ENCODE measurements at places on chromosomes 5 and 9.
A peak's percentile ranks its signal among the peaks of the same experiment; 100 is the strongest.

DNA sequence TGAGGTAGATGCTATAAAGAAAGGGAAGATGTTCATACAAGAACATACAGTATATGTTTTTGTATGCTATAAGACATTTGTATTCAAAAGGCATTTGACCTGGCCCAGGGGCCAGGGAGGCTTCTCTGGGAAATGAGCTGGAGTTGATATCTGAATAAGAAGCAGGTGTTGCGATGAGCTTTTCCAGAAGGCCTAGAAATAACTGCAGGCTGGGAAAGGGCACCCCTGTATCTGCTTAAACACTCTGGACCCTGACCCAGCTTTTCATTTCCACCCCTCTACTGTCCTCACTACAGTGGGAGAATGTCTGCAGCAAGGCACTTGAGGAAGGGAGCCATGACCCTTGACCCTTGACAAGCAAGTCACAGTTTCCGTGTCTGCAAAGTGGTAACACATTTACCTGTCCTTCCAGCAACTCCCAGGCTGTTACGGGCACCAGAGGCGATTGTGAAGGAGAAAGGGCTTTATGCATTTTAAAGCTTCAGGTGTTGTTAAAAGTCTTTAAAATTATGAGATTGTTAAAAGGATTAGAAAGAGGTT is 88.2 kb upstream of the PANK3 start:
- peak; percentile 9 for DNase-seq

DNA sequence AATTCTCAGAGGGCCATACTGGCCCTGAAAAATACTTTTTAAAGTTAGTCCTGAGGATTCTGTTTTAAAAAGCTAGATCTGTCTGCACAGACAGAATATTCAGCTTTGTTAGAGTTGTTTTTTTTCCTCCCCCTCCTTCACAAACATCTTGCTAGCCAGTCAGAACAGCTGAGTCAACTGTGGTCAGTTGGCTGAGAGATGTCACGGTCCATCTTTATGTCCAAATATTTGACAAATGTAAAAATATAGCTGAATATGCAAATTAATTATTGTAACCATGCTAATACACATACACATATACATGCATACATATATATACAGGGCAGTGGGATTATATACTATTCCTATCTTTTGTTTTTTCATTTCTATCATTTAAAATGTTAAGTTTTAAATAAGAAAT is 33.9 kb downstream of the UNC13B start:
- DNase-seq = no peak

DNA sequence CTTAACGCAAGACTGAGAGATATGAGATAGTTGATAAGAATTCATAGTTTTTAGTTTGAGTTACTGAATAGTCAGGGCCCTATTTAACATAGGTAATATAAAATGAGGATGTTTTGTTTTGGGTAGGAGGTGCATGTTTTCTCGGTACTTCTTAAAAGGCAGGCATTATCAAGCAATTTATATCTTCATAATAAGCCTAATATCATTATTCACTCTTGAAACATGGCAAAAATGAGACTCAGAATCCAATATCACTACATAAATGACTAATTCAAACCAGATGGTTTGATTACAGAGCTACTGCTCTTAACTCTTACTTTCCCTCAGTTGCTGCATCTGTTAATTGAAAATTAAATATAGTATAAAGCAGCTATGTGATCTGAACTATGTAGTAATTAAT is 2038.7 kb downstream of the EFNA5 start:
- no peak for DNase-seq

GRCh38 chr5:99617335-99617734 is 688.5 kb upstream of the CHD1 start:
- no peak for DNase-seq

DNA sequence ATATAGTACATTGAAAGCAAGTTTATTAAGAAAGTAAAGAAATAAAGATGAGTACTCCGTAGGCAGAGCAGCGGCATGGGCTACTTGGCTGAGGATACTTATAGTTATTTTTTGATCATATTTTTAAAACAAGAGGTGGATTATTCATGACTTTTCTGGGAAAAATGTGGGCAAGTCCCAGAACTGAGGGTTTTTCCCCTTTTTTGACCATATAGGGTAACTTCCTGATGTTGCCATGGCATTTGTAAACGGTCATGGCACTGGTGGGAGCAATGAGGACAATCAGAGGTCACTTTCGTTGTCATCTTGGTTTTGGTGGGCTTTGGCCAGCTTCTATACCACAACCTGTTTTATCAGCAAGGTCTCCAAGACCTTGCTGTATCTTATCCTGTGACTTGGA is 5.2 kb upstream of the BASP1 start:
- DNase-seq = no peak

DNA sequence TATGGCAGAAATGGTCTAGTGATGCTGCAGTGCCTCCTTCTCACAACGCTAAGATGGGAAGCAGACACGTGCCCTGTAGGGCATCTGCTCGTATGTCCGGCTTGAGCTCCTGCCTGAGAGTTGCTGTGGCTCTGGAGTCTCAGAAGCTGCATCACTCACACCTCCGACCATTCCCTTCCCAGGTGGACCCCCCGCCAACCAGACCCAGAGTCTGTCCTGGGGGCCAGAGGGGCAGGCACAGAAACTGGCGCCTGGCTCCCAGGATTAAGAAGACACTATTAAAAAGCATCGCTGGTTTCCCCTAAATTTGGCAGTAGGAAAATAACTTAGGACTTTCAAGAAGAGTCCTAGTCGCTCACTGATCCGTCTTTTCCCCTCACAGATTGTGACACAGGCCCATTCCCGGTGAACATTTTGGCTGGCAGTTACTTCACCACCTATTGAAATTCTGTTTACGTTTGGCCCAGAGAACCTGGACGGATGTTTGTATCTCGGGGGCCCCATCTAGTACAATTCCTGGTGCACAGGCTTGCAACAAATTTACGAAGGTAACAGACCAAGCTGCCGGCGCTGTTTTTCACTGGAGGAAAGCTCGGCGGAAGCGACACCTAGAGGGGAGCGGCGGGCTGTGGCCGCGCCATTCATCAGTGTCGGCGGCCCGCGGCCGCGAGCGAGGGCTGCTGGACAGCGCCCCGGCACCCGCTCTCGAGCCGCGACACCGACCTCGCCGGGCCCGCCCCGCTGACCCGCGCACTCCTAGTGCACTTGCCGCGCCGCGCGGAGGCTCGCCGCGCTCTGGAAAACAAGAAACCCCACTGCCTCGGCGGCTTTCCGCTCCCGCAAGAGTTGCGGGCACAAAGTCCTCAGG is 1.6 kb downstream of the FSTL4 start:
- DNase-seq = peak; percentile 91

DNA sequence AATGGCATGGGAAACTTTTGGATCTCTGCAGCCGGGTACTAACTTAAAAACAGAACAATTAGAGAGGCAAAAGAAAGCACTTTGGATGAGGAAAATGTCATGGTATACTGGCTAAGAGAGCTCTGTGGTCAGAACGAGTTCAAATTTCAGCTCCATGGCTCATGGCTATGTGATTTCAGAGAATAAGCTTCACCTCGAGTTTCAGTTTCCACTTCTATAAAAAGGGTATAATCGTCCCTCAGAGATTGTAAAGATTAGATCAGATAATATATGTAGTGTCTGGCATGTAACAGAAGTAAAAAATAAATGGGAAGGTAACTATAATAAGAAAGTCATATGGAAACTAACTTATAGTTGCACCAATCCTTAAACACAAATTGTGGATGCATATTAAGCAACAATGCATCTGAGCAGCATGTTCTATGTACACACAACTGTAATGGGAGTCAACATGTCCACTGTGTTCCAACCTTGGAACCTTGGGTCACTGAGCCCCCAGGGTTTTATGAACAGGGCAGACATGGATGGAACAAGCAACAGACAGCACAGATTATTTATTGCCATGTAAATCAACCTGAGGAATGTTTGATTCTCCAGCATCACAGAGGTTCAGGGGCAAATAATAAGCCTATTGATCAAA is 145.4 kb downstream of the MAPKAP1 start:
- DNase-seq = no peak

GRCh38 chr9:136847826-136848392 is 1.3 kb upstream of the PHPT1 start:
- DNase-seq = peak; percentile 70

DNA sequence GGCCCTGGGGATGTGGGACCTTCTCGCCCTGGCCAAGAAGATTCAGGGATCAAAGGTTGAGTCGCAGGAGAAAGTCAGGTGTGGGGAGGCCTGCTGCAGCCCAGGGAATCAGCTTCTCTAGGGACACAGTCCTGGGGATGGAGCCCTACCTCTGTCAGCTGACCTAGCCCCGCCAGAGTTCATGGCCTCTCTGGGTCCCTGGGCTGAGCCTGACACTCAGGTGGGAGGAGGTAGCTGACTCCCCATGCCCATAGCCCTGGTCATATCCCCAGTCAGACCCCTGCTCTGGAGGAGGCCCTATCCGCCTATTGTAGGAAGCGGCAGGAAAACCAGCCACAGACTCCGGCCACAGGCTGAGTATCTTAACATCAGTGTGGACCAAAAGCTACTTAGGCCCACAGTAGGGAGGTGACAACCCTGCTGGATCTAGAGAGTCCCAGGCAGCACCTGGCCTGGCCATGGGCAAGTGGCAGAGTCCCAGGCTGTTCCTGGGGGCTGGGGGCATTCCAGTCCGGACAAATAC is 15.0 kb upstream of the MRNIP start:
- no peak for DNase-seq

DNA sequence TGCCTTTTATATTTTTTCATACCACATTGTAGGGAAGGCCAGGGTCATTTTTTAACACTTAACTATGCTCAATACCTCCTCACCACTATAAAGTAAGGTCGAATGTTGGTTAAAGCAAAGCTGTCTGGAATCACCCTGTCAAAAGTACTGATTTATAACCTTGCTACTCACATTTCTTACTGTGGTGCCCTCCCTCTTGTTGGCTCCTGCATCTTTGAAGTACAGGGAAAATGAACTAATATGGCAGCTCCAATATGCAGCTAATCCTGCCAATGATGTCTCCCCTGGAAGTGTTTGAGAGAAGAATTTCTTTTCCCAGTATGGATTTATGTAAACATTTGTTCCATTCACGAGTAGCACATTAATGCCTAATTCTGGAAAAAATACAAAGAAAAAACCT is 108.4 kb upstream of the RPS23 start:
- DNase-seq = peak; percentile 72

DNA sequence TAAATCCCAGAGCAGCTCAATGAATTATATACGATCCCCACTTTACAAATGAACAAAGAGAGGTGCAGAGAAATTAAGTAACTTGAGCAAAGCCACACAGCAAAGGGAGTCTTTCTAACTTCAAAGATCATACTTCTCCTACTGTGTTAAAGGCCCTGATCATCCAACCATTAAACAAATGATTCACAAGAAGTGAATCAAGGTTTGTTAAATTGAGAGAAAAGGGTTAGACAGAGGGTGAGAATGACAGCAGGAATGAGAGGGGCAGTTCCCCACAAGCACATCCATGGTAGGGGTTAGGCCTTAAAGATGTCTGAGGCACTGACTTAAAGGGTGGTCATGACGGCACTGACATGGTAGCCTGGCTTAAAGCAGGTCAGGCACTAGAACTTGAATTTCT is 10.7 kb downstream of the IDNK start:
- no peak for DNase-seq

GRCh38 chr9:129556491-129557191 is 64.3 kb downstream of the C9orf50 start:
- no peak for DNase-seq

- DNase-seq = no peak
These were observed 301.4 kb downstream of the ELAVL2 start for GRCh38 chr9:23524607-23525155.

- no peak for DNase-seq
These were observed 7.3 kb upstream of the RASEF start for GRCh38 chr9:83070261-83070660.

DNA sequence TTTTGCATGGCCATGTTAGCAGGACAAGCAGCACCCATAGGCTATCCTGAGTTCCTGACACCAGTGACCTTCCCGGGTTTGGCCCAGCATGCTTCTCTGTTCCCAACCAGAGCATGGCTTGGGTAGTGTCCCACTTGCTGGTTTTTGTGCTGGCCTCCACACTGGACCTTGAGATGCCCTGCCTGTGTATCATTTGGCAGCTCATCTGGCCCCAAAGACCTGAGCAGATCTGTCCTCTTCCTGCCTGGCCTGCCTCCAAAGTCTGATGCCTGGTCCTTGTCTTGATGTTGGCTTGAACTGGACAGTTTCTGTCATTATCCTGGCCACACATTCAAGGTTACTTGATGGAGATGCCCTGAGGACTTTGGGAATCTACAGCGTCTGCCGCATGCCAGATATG is 590.7 kb upstream of the KLF4 start:
- no peak for DNase-seq

- DNase-seq = no peak
These were observed 126.3 kb downstream of the CEMIP2 start for GRCh38 chr9:71642056-71642455.

DNA sequence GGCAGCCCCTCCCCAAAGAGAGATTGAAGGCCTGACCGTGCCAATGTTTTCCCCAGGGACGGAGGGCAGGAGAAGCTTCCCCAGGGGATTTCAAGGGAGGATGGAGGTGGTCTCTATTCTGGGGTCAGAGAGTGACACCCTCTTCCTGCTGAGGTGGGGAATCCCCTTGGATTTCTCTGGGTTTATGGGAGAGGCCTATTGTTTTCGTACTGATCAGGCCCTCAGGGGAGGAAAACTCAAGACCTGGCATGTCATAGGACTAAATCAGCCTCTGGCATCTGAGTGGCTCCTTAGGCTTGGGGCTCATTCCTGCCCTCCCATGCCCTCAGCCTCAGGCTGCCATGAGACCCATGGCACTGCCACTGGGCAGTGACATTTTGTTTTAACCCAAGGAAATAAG is 44.6 kb downstream of the IRF1 start:
- no peak for DNase-seq

- peak; percentile 48 for DNase-seq
These were observed 1.1 kb upstream of the SNX24 start for GRCh38 chr5:122844136-122844909.
